Lung (tissue), 17 donors: ENCODE measurements at places on chromosomes 7 and 10. TPM values are rescaled to one million over a fixed set of nuclear protein-coding genes. Genes with fewer than 3 reads are reported as not detected.

- no peak for DNase-seq
Measured at GRCh38 chr10:119872610-119872859, at the start of gene MCMBP. MCMBP (minus strand) TSS chr10:119872843; CDS start chr10:119872584, 259 bp downstream.

DNA sequence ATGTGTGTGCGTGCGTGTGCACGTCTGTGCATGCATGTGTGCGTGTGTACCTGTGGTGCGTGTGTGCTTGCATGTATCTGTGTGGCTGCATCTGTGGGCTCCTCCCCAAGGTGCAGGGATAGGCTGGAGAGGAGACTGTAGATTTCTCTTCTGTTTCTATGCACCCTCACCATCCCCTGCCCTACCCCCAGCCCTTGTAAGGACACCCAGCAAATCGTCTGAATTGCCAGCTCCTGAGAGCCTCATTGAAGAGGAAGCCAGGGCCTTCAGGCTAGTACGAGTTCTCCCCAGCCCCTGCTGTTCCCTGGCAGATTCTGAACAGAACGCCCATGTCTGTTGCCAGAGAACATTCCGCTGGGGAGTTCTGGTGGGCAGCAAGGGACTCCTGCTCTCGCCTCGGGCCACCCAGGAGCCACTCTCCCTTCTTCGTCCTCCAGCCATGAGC, 17.0 kb upstream of the TRIM8 start:
- no peak for DNase-seq

GRCh38 chr10:88119160-88119559, 255.7 kb downstream of the PTEN start:
- DNase-seq = no peak

Gene OR13A1
- total RNA-seq = 0.15 TPM

DNA sequence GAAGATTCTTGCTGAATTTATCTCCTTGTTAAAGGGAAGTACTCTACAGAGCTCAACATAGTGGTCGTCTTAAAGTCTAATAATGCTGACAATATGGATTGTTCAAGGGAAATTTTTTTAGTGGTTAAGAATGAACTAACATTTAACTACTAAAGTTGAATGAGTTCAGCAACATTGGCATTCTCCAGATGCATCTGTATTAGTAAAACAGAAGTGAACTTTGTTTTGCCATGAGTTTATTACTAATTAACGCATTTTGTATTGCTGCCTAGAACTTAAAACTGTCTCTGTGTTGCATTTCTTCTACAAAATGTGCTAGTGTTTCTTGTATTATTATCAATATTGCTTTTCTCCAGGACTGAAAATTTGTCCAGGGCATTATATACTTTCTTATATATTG, 67.5 kb downstream of the C1GALT1 start:
- DNase-seq = no peak

Gene GTF2IRD2
- total RNA-seq = 21.9 TPM

DNA sequence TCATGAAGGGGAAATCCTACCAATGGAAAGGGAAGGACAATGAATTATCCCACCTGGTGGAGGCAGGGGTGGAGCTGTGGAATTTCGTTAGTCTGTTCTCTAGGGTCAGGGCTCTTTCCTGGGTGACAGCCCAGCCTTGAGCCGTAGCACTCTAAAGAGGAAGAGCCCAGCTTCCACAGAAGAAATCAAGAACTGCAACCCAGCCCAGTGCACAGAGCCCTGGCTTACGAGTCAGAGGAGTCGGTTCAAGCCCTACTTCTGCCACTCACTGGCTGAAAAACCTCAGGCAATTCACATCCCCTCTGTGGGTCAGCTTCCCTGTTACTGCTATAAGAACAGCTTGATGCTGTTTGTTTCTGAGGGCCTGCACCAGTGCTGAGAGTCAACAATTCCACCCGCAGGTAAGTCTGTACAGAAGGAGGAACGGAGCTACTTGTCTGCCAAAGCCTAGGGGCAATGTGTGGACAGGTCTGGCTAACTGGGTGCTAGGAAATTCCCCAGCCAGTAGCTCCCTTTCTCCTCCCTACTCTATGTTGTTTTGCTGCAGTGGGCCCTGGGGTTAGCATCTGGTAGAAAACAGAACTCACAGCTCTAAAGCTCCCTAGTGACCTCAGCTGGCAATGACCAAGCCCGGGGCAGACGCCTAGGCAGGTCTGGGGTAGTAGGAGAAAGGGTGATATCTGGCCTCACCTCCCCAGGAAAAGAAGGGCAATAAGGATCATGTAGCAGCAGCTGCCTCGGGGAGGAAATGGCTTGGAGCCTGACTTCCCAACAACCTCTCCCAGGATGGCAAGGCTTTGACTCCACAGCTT, 3.3 kb downstream of the AVPI1 start:
- no peak for DNase-seq

GRCh38 chr7:142352543-142352942, 94.7 kb upstream of the PRSS58 start:
- DNase-seq = no peak

DNA sequence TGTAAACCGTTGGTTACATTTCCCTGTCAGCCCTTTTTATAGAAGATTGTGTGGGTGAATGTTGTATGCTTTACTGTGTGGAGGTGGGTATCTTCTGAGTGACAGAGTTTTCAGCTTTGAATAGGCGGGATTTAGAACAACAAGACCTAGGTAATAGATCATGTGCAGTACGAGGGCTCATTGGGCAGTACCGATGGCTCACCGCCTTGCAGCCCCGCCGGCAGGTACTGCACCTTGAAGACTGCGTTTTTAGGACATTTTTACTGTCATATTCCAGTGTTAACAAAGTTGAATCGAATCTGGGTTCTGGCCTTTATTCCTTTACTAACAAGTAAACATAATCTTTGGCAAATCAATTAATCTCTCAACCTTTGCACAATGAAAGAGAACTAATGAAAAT, 55.9 kb upstream of the NCF1 start:
- DNase-seq = no peak

DNA sequence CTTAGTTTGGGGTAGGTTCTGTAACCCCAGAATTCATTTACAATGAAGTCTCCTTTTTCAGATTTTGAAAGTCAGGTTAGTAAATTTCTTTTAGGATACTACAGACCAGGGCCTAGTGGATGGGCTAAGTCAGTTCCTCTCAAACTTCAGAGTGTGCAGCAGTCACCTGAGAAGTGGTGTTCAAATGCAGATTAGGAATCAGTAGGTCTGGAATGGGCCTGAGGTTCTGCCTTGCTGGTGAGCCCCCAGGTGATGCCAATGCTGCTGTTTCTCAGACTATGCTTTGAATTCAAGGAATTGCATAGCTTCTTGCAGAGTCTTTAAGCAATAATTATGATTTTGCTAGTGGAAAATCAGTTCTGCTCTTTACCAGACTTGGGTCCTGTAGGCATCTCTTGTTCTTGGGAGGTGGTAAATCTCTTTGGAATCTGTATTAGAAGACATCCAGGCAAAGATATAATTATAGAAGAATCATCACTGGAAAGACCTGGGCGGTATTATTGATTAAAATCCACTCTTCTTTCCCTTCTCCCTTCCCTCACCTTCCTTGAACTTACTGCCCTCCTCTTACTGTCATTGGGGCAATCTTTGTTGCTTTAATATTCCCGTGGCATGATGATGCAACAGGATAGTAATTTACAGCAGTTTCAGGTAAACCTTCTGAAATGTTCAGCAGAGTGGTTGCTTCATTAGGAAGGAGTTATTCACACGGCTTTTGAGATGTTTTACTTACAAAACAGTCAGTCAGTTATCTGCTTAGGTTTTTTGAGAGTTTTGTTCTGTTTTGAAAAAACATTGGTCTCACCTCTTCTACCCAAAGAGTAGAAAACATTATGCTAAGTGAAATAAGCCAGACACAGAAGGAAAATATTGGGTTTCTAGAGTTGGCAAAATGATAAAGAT, 87.2 kb downstream of the NRF1 start:
- no peak for DNase-seq

DNA sequence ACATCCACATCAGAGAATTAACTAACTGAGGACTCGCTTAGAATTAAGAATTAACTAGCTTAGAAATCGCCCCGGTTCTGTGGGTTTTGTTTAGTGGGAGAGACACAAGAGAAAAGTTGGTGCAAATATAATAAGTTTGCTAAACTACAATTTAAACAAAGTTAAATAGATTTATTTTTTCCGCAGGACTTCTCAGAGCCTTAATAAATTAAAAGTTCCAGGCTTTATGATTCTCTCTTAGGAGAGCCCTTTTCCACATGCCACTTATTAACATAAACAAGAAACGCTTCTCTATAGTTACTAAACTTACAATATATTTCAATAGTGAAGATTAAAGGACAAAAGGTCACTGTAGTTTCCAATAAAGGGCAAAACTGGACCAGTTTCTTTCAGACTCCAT, 100.0 kb downstream of the SLC25A13 start:
- no peak for DNase-seq

Gene PTER
- 12.1 TPM for total RNA-seq

Gene BICC1
- 9.1 TPM for total RNA-seq

GRCh38 chr10:29048506-29048905, 240.4 kb upstream of the LYZL1 start:
- no peak for DNase-seq

DNA sequence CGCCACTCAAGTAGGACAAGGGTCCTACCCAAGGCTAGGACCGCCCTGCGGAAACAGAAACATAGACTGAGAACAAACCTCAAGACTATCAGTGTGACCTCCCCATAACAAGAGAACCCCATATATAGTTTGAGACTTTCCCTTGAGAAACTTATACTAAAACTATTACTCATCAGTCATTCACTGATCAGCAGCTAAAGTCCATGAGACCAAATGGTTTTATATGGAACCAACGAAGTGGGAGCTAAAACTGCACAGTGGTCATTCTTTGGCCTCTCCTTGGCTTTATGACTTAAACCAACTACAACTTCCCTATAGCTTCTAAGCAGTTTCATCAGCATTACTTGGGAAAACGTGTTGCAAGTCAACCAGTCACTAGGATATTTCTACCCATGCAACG, 13.7 kb upstream of the ZSCAN21 start:
- no peak for DNase-seq

- DNase-seq = no peak
Measured at GRCh38 chr7:149469806-149470205, 8.9 kb upstream of the ZNF777 start.
